ENCODE measurements at places on chromosomes 4 and X.

DNA sequence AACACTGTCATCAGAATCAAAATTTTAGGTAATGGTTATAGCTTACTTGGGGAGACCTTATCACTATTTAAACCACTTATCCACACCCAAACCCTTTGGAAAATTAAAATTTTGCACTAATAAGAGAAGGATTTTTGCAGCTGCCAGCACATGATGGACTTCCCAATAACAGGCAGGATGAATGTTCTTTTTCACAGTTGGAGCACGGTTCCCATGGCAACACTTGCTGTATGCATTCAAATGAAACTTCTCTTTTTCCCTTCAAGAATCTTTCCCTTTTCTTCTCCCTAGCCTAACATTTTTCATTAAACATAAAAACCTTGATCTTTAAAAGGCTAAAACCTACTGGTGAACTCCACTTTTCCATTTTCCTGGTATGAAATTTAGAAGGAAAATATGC lies 768.2 kb downstream of the KCTD8 start:
- no peak for DNase-seq

- no peak for DNase-seq
These were observed 65.4 kb downstream of the SPRY1 start for GRCh38 chr4:123462007-123462406.

GRCh38 chr4:113404841-113405240 lies 355.4 kb downstream of the ANK2 start:
- DNase-seq: no peak

- no peak for DNase-seq
These were observed 233.2 kb downstream of the PTTG2 start for GRCh38 chr4:38193236-38193863.

DNA sequence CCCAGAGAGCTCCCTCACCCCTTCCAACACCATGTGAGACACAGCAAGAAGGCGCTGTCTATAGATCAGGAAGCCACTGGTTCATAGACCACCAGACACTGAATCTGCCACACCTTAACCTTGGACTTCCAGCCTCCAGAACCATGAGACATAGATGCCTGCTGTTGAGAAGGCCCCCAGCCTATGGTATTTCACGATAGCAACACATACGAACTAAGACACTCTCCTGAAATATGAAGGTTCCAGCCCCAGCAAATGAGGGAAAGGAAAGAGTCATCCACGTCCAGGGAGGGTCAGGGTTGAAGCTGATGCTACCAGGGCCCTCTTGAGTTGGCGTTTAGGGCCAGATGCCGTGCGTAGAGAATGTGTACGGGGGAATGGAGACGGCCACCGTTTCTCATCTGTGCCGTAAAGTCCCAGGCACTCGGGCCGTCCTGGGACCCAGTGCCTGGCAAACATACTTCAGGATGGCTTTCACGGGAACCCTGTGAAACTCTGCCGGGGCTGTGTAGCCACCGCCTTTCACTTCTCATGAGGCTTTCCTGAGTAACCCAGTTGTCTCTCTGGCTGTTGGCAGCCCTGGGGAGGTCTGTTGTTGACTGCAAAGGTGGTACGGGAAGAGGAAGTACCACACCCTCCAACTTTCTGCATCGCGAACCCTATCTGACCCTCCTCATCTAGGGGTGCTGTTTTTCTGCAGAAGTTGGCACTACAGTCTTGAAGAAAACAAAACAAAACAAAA lies 17.7 kb upstream of the P2RY8 start:
- DNase-seq: no peak

- no peak for DNase-seq
These were observed 21.7 kb downstream of the TMEM184C start for GRCh38 chr4:147638942-147639341.
